ENCODE measurements at places on chromosomes 13 and 19.
A peak's percentile ranks its signal among the peaks of the same experiment; 100 is the strongest.

DNA sequence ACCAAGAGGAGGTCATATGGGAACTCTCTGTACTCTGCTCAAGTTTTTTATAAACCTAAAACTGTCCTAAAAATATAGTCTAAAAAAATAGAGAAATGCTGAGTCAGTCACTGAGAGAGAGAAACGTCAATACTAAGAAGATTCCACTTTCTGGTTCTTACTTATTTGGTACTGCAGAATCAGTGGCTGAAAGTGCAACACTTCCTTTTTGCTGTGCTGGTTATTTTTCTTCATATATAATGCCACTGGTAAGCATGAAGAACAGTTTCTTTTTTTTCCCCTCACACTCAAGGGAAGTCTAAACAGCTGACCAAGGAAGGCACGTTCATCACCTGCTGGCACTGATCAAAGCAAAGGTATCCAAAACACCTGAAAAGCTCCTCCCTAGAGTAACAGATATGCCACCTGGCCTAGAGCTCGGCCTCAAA is 44.3 kb upstream of the N4BP2L1 start:
- DNase-seq = no peak

DNA sequence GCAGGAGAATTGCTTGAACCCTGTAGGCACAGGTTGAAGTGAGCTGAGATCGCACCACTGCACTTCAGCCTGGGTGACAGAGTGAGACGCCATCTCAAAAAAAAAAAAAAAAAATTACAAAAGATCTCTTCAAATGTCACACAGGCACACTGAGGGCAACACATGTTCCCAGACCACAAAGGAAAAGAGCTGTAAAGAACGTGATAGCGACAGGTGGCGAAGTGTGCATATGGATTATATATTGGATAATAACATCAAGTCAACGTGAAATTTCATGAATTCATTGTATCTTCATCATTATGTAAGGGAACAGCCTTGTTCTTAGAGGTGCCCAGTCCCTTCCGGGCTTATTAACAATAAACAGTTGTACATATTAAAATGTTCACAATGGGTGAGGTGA is 31.8 kb upstream of the DPP9 start:
- DNase-seq = no peak

GRCh38 chr19:19338082-19338481 is 17.5 kb downstream of the MAU2 start:
- no peak for DNase-seq

- DNase-seq = peak; percentile 2
Measured at GRCh38 chr13:60226507-60226906, 62.8 kb upstream of the DIAPH3 start.

- DNase-seq = no peak
Measured at GRCh38 chr19:54298357-54299125, 14.4 kb downstream of the LILRA5 start.

- DNase-seq = no peak
Measured at GRCh38 chr19:29277102-29277501, 64.2 kb upstream of the UQCRFS1 start.

DNA sequence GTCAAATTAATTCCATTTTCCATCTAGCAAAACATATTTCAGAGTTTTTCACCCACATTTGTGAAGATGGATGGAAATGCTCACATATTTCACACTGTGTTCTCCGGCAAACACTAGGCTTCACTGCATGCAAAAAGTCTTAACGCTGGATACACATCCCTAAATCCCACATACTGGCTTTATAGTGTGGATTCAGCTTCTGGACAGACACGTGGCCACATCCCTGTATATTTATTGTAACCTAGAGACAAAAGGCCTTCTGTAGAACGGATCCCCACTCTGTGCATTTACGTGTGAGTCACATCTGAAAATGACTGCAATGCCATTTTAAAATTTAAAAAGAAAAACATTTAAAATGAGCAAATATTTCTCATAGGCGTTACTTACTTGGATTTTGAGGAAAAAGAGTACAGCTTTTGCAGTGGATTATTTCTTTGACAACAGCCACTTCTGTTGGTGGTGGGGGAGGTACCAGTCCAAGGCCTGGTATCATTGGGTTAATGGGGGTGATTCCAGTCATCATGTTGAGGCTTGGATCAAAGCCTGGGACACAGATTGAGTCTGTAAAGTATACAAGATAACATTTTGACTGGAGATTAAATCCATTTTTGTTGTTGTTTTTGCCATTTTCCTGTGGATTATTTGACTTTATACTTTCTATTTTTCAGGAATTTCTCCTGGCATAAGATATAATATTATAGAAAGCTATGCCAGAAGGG is 337.7 kb downstream of the DNAJC15 start:
- no peak for DNase-seq

DNA sequence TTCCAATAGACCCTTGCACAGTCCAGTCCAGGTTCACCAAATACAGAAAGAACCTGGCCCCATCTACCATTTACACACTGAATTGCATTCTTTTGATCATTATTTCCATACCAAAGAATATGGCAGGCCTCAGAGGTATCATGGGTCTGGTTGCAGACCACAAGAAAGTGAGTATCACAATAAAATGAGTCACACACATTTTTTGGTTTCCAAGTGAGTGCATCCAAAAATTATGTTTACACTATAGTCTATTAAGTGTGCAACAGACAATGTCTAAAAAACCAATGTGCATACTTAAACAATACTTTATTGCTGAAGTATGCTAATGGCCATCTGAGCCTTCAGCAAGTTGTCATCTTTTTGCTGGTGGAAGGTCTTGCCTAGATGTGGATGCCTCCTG is 105.3 kb downstream of the SPACA7 start:
- DNase-seq = no peak

GRCh38 chr19:2246014-2246620 is 3.0 kb upstream of the AMH start:
- DNase-seq = no peak

- no peak for DNase-seq
Measured at GRCh38 chr13:46341112-46341711, 45.8 kb downstream of the RUBCNL start.

- no peak for DNase-seq
Measured at GRCh38 chr13:25867038-25867437, 184.8 kb downstream of the SHISA2 start.

DNA sequence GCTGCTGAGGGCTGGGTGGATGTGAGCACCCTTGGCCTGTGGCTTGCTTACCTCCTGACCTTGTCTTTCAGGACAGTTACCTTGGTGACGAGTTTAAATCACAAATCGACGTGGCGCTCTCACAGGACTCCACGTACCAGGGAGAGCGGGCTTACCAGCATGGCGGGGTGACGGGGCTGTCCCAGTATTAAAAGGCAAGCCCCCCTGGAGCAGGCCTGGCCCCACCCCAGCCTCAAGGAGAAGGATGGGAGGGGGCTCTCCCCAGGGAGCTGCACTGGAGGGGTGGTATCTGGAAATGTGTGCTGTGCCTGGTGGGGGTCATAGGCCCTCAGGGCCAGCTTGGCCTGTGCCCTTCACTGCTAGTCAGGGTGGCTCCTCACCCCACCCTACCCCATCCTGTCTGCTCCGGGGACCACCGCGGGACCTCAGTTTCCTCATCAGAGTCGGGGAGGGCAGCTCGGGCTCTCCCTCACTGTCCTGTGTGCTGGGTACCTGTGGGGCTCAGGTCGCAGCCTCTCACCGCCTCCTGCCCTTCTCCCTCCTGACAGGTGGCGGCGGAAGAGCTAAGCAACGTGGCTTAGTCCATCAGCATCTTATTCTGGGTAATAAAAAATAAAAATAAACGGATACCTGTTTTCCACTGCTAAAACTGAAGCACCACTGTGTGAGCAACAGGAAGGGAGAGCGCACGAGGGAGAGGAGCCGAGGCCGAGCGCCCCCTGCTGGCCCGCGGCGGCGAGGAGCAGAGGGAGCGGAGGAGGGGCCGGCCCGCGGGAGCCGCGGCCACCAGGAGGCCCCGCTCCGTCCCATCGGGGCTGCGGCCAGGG is 29.8 kb downstream of the CERS1 start:
- DNase-seq = no peak

DNA sequence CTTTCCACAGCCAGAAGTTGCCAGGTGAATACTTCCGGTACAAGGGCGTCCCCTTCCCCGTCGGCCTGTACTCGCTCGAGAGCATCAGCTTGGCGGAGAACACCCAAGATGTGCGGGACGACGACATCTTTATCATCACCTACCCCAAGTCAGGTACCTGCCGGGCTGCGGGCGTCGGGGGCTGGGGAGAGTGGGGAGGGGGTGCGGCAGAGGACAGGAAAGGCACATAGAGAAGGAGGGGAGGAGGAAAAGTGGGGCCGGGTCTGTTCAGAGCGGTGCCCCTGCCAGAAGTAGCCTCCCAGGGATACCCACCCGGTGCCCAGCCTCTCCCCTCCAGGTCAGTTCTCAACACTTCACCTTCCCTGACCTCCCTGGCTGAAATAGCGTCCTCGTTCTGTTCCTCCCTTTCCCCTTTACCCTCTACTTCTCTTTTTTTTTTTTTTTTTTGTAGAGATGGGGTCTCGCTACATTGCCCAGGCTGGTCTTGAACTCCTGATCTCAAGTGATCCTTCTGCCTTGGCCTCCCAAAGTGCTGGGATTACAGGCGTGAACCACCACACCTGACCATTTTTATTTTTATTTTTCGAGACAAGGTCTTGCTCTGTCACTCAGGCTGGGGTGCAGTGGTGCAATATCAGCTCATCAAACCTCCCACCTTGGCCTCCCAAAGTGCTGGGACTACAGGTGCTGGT is 24.1 kb downstream of the SULT2B1 start:
- DNase-seq = no peak

DNA sequence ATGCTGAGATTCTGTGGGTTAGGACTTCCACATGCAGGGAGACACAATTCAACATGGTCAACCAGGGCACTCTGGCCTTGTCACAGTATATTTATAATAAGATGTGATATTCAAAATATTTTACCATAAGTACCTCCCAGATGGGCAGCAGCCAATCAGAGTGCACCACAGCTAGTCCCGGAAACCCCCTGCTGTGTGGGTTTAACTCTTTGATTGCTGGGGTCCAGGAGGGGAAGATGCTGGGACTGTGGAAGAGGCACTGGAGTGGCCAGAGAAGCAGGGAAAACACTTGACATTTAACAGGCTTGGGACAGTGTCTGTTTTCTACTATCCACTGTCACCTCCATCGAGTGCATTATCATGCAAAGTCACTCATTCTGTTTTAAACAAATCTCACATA is 99.0 kb downstream of the MBNL2 start:
- DNase-seq = no peak

- DNase-seq = no peak
Measured at GRCh38 chr19:39828654-39829032, 5.3 kb downstream of the DYRK1B start.

DNA sequence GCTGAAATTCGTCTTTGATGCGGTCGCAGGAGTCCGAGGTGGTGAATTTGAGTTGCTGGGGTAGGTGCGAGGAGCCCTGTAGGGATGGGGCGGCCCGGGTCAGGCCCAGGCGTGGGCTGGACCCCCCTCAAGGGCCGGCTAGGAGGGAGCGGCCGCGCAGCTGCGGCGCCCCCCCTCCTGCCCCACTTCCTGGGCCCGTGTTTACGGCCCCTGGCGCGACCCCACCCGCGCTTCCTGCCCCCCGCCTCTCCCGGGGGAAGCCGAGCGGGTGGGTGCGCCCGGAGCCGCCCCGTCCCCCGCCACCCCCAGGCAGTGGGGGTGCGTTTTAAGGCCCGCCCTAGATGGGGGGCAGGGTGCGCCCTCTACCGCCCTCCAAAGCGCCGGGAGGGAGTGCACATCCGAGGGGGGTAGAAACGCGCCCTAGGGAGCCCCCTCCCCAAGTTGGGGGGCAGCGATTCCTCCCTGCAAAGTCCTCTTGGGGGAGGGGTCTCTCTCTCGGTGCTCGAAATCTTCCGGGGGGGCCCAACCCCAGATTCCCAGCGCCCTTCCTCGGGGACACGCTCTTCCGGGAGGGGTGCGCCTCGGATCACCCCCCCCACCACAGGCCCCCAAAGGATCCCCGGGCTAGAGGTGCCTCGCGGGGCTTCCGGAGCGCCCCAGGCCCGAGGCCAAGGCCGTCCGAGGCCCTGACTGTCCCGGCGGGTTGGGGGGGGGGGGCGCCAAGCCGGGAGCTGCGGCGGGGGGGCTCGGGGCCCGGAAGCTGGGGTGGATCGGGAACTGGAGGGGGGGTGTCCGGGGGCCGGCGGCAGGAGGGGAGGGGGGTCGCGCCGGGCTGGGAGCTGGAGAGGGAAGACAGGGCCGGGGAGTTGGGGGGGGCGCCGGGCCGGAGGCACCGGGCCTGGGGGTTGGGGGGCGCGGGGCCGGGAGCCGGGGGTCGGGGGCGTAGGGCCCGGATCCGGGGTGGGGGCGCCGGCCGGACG is 823 bp downstream of the TLE5 start:
- no peak for DNase-seq

DNA sequence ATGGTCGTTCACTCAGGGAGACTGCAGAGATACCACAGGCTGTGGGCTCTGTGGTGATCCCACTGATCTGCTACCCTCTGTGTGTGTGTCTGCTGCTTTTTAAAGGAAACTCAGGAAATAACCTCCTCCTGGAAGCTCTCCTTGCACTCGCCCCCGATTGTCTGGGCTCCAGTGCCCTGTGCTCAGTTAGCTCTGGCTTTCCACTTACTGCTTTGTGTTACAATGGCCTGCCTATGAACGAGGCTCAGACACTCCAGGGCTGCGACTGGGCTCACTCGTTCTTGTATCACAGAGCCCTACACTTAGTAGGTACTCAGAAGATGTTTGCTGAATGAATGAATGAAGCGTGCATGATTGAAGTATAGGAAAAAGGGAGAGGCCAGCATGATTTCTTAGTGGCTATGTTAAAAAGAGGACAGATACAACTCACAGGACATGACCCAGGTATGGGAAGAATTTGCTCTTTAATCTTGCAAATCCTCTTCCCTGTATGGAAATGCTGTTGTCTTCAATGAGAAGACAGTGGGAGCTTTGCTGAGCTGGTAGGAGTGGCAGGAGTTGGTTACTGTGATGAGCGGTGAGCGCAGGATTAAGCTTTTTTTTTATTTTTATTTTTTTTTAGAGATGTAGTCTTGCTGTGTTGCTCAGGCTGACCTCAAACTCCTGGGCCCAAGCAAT is 26.4 kb downstream of the B3GLCT start:
- no peak for DNase-seq

GRCh38 chr19:43623889-43624670 is 4.7 kb upstream of the ZNF428 start:
- no peak for DNase-seq

GRCh38 chr13:51797664-51798488 is 6.1 kb downstream of the DHRS12 start:
- DNase-seq = no peak
